Stimulated activated CD8-positive, alpha-beta memory T cell treated with anti-CD3 and anti-CD28 coated beads, Interleukin-7, amount 100 ng/mL, for 1 hour (primary cell): ENCODE measurements at places on chromosomes 1 and 21.

DNA sequence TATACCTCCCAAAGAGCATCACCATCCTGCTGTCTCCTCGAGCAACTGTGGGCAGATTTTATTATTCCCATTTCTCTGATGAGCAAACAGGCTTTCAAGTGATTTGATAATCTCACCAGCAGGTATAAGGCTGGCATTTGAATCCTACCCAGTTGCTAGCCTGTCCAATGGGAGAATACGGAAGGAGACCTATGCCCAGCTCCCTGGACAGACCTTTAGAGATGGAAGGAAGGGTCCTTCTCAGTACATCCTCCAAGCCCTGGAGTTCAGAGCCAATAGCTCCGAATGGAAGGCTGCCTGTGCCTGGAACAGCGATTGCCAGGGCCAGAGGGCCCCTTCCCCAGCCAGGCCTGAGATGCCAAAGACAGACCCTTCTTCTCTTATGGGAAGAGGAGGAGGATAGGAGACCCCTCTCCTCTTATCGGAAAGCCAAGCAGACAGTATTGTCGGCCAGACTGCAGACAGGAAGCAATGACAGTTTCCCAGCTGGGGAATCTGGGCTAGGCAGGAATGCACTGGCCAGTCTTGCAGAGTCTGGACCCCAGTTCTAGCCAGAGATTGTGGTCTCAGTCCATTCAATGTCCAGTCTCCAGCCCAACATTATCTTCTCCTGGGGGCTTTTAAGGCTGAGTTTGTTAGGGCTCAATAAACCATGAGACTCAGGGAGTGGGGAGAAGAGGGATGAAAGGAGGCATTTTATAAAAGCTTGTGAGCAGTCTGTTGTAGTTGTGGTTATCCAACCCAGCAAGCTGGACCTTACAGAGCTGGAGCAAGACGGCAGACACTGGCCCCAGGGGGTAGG is 2.0 kb downstream of the IFFO2 start:
- no peak for DNase-seq

GRCh38 chr1:57007948-57008347 is 42.1 kb upstream of the C8B start:
- no peak for DNase-seq

GRCh38 chr1:180941518-180942275 is 29.0 kb downstream of the KIAA1614 start:
- no peak for DNase-seq

- no peak for DNase-seq
Observed at GRCh38 chr1:116376729-116377086, 3.7 kb downstream of the ATP1A1 start.

- no peak for DNase-seq
Observed at GRCh38 chr1:32500387-32501209, 35.7 kb downstream of the ZBTB8B start.

DNA sequence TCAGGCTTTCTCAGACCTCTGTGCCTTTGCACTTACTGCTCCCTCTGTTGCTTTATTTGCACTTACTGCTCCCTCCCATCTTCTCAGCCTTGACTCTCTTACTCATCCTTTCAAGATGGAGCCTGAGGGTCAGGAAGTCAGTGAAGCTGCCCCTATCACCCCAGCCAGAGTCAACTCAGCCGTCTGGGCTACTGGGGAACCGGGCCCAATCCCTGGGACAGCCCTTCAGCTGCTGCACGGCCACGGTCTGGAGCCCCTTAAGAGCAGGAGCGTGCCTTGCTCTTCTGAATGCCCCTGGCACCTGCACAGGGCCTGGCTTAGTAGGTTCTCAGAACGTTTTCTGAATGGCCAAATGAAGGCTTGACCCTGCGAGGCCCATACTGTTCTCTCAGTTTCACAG is 244.4 kb downstream of the FOXD2 start:
- DNase-seq: no peak

DNA sequence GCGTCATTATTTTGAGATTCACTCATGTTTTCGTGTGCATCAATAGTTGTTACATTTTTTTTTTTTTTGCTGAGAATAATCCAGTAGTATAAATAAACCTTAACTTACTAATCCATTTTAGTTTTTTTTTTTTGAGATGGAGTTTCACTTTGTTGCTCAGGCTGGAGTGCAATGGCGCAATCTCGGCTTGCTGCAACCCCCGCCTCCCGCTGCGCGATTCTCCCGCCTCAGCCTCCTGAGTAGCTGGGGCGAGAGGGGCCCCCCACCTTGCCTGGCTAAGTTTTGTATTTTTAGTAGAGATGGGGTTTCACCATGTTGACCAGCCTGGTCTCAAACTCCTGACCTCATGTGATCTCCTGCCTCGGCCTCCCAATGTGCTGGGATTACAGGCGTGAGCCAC is 66.0 kb downstream of the CTH start:
- DNase-seq: no peak

GRCh38 chr1:184033711-184034167 is 3.8 kb downstream of the COLGALT2 start:
- no peak for DNase-seq

- DNase-seq: no peak
Observed at GRCh38 chr1:208724079-208724478, 479.9 kb upstream of the PLXNA2 start.

DNA sequence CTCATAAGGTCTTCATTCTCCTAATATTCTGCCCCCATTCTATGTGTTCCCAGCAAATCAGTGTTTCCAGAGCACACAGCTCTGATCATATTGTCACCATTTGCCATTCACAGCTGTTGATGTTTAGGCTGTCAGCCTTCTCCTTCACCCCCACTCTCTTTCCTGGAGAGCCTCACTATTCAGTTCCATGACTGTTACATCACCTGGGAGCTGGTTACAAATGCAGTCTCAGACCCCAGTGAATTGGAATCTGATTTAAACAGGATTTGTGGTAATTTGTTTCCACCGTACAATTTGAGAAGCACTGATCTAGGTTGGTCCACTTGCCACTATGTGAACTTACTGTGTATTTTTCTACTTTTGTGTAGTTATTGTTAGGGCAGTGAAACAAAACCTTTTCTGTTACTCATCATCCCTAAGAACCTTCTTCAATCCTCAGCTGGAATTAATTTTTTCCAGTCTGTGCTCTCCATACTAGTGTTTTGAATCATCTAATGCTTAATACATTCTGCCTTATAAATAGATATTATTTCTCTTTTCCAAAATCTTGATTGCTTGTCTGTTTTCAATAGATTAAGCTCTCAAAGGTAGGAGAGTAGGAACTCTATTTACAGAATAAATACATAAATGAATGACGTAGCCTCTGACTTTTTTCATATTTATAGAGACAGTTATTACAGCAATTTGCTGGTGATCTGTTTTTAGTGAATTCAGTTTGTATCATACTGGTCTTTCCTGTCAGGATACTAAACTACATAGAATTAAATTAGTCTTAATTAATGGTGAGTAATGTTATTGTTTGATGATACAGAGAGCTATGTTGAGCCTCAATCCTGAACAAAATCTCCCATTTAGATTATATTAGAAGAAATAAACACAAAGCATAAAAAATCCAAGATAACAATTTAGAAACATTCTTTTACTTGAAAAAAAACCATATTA is 8.1 kb downstream of the SNX7 start:
- no peak for DNase-seq

DNA sequence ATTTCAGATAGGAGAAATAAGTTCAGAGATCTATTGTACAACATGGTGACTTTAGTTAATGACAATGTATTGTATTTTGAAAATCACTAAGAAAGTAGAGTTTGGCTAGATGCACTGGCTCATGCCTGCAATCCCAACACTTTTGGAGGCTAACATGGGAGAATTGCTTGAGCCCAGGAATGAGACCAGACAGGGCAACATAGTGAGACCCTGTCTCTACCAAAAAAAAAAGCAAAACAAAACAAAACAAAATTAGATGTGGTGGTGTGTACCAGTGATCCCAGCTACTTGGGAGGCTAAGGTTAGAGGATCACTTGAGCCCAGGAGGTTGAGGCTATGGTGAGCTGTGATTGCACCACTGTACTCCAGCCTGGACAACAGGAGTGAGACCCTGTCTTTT is 27.2 kb downstream of the IVNS1ABP start:
- DNase-seq: no peak

- DNase-seq: no peak
Observed at GRCh38 chr1:185896863-185897262, 162.7 kb downstream of the HMCN1 start.

- no peak for DNase-seq
Observed at GRCh38 chr1:183411091-183411490, 7.1 kb downstream of the NMNAT2 start.

- no peak for DNase-seq
Observed at GRCh38 chr1:64516301-64516700, 46.4 kb downstream of the CACHD1 start.

DNA sequence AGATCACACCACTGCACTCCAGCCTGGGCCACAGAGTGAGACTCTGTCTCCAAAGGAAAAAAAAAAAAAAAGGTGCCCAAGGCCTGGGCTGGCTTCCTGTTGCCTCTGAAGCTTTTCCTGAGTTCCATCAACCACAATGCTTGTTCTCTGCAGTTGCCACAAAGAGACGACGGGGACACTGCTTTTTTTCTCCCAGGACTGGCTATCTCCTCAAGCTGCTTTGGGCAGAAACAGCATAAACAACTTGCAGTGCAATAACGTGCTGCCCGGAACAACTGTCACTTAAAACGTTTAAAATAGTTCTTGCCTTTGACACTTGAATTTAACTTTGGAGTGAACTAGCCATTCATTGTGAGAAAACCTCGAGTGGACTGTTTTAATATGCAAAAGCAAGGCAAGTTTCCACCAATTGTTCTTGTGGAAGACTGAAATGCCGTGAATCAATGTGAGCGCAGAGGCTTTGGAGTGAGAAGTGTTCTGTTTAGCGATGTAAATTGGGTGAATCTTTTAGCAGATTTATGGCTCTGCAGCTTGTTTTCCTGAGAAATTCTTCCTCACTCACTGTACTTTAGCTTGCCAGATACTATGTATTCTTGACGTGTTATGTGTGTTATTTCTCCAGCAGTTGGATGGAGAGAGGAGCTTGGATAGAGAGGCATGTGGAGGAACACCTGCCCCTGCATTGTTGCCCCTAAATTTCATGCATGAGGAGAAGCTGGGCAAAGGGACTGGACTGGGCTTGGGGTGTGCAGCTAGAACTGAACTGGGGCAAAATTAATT is 188.1 kb upstream of the KIAA0040 start:
- no peak for DNase-seq

- no peak for DNase-seq
Observed at GRCh38 chr21:32298658-32299081, at the start of gene MRAP. TSS of gene MRAP (plus strand) at chr21:32298855. CDS start at chr21:32298972, 117 bp downstream.

DNA sequence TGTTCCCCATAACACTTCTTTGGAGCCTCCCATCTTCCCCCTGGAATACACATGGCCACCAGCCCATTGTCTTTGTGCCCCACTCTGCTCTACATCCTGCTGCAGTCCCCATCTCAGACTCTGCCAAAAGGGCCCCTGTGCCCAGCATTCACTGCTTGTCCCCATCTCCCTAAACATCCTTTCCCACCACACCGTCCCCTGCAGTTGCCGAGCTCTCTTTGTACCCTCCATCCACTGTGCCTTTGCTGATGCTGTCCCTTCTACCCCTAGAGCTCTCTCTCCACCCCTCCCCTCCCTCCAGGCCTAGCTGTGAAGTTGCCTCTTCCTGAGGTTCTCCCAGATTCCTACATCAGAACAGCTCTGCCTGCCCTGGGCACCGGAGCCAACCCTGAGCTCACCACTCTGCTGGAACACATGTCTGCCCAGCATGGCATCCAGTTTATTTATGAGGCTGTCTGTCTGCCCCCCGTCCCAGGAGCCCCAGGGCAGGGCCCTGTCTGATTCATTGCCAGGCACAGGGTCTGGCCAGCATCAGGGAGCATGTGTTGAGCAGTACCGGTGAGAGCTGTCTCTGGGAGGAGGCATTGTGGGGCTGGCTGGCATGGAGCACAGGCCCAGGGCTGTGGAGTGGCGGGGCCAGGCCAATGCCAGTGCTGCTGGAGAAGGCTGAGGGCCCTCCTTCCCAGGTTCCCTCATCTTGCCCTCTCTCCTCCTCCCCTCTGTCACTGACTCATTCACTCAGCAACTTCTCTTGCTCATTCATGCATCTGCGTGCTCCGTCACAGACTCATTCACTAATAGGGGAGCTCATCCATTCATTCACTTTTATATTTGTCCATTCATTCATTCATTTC is 28.8 kb downstream of the EDN2 start:
- no peak for DNase-seq

- DNase-seq: no peak
Observed at GRCh38 chr1:5297180-5297885, 642.9 kb downstream of the AJAP1 start.

DNA sequence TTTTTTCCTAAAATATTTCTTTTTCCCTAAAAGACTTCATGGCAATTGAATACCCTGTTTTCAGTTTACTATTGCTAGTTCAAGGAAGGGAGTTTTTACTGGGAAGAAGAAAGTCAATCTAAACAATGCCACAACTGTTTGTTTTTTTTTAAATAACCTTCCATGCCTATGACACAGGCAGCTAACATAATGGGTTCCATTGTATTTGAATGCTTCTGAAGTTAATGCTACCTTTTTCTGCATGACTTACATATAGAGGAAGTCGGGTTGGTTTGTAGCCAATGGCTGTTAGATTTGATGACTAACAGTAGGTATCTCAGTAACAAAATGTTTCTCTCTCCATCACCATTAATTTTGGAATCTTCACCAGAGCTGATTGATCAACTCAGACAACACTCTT is 134.0 kb downstream of the KIF26B start:
- no peak for DNase-seq

- DNase-seq: no peak
Observed at GRCh38 chr1:33599516-33600115, 127.2 kb downstream of the ZSCAN20 start.

GRCh38 chr1:18998016-18998724 is 41.7 kb upstream of the IFFO2 start:
- DNase-seq: no peak

GRCh38 chr1:83632906-83633305 is 366.0 kb downstream of the TTLL7 start:
- no peak for DNase-seq

DNA sequence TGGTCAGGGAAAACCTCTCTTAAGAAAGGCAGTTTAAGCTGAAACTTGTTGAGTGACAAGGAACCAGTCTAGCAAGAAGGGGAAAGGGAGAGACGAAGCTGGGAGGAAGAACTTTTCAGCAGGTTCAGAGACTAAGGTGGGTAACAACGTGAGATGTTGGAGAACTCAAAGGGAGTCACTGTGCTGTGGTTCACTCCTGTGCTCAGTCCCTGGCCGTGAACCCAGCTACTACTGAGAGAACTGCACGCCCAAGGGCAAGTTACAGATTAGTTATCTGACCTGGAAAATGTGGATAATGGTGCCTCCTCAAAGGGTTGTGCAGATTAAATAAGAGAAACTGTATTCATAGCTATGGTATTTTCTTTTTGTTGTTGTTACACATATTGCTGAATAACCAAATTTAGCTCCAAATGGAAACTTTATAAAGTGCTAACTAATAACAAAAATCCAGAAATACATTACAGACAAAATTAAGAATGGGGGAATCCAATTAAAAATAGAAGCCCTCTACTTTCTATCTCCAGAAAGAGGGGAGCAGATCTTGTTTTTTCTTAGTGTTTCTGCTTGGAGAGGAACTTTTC is 2.9 kb downstream of the ZBTB40 start:
- no peak for DNase-seq

- no peak for DNase-seq
Observed at GRCh38 chr1:76179219-76179698, 104.7 kb downstream of the ST6GALNAC3 start.
